Ovary (tissue), 10 donors: ENCODE measurements at places on chromosomes 6 and 20. TPM values are rescaled to one million over a fixed set of nuclear protein-coding genes. Genes with fewer than 3 reads are reported as not detected.

- no peak for DNase-seq
Observed at GRCh38 chr6:7532821-7533220, 8.7 kb upstream of the DSP start.

DNA sequence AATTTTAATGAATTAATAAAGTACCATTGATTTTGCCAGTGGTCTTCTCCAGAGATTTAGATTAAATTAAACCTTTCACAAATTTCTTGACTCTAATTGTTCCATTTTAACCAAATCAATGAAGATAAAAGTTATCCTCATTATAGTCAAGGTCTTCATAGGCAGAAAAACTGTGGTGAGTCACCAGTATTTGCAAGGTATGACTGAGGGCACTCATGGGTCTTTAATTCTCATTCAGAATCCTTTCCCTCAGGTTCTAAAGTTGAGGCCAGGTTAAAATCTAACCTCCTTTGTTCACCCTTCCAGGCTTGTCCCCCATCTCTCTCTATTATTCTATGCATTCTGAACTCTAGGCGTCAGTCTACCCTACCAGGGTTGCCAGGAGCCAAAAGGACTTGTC, 93.9 kb downstream of the JAG1 start:
- no peak for DNase-seq

DNA sequence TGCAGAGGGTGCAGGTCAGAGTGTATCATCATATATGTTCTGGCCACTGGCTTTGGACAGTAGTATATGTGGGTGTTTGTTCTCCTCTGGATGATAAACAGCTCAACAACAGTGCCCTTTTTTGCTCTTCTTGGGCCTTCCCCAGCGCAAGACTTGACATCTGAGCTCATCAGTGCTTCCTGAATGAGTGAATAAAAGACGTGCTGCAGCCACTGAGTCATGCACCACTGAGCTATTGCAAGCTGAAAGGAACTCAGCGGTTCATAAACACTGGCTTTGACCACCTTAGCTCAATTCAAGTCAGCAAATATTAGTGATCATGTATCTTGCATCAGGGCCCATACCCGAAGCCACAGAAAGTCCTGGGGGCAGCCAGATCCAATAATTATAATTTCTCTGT, 105.3 kb upstream of the KCNG1 start:
- DNase-seq = no peak

Gene CPNE5
- total RNA-seq = 8.7 TPM

DNA sequence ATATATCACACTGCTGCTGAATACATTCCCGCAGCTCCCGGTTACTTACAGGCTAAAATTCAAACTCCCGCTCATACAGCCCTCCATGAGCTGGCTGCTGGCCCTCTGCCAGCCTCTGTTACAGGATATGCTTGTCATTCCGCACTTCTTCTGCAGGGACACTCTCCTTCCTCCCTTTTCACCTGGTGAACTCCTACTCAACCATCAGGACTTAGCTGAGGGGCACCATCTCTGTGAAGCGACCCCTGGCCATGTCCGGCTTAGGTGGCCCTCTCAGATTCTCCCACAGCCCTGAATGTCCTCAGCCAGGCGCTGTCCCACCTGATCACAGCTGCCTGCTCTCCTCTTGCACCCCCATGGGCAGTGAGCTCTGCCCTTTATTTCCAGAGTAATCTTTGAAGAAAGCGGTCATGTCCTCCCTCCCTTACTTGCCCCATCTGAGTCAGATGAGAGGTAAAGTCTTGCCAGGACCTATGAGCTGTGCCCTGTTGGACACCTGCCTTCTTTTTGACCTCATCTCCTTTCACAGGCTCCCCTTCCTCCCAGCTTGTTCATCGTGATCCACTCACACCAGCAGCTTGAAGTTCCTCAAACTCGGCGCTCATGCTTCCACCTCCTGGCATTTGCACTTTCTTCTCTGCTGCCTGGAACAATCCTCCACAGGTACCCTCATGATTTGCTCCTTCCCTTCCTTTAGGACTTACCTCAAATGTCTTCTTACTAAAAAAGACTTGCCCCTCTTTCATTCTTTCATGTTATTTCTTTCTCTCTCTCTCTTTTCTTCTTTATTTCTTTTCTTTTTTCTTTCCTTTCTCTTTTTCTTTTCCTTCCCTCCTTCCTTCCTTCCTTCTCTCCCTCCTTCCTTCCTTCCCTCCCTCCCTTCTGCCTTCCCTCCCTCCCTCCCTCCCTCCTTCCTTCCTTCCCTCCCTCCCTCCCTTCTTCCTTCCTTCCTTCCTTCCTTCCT, 5.6 kb downstream of the CYP24A1 start:
- no peak for DNase-seq

DNA sequence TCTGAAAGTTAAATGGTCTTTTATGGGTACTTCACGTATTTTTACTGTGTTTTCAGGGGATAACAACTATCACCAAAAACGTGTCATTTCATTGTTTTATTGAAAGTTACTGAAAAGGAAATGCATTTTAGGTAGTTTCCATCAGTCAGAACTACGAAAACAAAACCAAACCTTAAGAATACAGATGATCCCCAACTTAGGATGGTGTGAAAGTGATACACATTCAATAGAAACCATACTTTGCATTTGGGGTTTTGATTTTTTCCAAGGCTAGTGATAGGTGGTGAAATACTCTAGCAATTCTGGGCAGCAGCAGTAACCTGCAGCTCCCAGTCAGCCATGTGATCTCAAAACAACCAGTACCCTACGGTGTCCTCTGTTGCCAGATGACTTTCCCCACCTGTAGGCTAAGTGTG, 25.9 kb upstream of the EFHC1 start:
- DNase-seq = no peak

Gene BMP7
- 0.20 TPM for total RNA-seq

GRCh38 chr6:19368511-19368910, 468.7 kb upstream of the ID4 start:
- DNase-seq = no peak

GRCh38 chr6:146913842-146914488, 290.3 kb upstream of the STXBP5 start:
- peak; percentile 68 for DNase-seq

GRCh38 chr20:44586289-44586911, 4.0 kb downstream of the PKIG start:
- no peak for DNase-seq

GRCh38 chr6:39665861-39666260, 59.3 kb downstream of the KIF6 start:
- no peak for DNase-seq

- no peak for DNase-seq
Observed at GRCh38 chr6:71197780-71198179, 90.8 kb upstream of the OGFRL1 start.

DNA sequence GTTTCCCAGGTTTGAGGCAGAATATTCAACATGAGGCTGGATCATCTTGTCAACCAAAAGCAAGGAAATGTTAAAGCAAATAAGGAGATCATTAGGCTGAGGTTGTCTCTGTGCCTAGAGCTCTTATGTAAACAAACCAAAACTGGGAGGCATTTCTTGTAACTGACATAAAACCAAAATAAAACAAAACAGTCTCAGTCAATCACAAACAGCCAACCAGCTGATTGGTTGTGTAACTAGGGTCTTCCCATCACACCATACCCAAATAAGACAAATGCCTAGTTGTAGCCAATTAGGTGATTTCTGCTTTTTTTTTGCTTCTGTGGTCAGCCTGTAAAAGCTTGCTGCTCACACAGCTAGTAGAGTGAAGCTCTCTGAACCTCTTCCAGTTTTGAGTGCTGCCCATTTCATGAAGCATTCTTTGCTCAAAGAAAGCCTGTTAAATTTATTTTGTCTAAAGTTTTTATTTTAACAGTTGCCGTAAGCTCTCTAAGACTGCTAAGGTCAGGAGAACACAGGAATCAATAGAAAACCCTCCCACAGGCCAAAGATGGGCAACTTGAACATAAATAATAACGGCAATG, 8.9 kb upstream of the FITM2 start:
- DNase-seq = no peak

DNA sequence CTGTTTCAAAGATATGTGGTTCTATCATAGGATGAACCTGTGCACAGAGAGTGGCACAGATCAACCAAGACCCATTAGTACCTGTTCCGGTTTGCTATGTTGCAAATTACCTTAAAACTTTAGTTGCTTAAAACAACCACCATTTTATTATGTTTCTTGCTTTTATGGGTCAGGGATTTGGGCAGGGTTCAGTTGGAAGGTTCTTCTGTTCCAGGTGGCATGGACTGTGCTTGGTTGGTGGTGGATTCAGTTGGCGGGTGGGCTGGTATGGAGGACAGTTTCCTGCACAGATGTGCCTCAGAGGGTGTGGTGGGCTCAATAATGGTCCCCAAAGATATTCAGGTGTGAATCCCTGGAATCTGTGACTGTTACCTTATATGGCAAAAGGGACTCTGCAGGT, 166.3 kb downstream of the SLC35B3 start:
- no peak for DNase-seq

Gene CYP39A1
- 15.0 TPM for total RNA-seq

GRCh38 chr6:21887231-21888185, 294.0 kb downstream of the SOX4 start:
- peak; percentile 60 for DNase-seq

DNA sequence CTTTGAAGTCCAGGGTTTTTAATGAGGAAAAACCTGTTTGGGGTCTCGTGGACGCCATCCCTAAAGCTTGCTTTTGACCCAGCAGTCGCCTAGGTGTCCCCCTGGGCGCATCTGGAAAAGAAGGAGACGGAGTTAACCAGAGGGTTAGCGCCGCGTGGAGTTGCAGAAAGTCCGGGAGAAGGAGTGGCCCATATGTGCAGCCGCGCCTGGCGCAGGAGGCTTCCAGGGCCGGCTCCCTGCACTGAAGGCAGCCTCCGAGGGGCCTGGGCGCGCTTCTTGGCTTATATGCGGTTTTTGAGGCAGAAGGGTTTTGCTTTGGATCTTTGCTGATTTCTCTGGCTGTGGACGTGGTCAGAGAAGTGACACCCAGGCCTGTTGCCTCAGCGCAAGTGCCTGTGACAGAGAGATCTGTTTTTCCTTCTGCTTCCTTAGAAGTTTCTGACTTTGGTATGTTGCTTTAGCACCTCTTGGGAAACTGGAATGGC, 987 bp downstream of the TMEM181 start:
- no peak for DNase-seq

- no peak for DNase-seq
Observed at GRCh38 chr20:19321176-19321575, 108.7 kb downstream of the SLC24A3 start.

DNA sequence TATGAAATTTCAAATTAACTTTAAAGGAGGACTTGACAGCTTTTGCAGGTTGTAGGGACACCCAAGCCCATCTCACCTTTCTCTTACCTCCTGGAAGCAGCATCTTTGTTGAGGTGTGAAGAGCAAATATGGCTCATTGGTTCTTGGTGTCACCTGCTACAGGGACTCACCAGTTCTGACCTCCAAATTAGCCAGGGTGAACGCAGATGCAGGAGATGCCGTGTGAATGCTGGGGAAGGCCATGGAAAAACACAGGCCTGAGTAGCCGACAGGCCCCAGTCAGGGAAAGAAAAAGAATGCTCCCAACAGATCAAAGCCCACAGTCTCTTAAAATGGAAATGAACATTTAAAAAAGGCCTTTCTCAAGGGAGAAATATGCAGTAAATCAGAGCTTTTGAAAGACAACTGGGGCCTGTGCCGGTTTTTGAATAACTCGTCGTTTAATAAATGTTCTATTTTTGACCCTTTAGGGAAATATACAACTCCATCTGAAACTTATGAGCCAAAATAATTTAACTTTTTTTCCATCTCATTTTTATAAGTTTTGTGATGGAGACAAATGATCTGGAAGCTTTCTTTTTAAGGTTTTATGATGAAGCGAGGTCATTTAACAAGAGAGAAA, 167.5 kb downstream of the CD83 start:
- DNase-seq = no peak

GRCh38 chr6:158311193-158311592, 1.1 kb upstream of the TULP4 start:
- no peak for DNase-seq
